B cell (primary cell): ENCODE measurements at places on chromosomes 4 and X. TPM values are rescaled to one million over a fixed set of nuclear protein-coding genes. Genes with fewer than 3 reads are reported as not detected.
A peak's percentile ranks its signal among the peaks of the same experiment; 100 is the strongest.

DNA sequence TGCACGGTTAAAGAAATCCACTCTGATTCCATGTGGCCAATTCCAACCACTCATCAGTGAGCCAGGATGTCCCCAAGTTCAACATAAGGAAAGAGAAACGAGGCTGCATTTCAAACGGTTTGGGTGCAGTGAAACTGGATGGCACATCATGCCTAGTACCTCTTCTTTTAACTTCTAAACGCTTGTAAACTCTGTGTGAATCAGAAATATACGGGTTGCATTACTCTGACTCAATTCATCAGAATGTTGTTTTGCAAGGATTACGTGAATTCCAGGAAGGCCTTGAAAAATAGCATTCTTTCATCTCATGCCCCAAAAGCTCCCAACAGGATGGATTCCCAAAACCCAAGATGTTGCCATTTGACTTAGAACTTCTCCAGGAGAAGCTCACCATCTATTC lies 270.4 kb downstream of the LDB2 start:
- DNase-seq: no peak

GRCh38 chr4:25033526-25033925 lies 2.8 kb upstream of the LGI2 start:
- no peak for DNase-seq

GRCh38 chrX:22373766-22374165 lies 101.1 kb downstream of the CBLL2 start:
- no peak for DNase-seq

GRCh38 chr4:30808276-30808675 lies 88.1 kb downstream of the PCDH7 start:
- no peak for DNase-seq

DNA sequence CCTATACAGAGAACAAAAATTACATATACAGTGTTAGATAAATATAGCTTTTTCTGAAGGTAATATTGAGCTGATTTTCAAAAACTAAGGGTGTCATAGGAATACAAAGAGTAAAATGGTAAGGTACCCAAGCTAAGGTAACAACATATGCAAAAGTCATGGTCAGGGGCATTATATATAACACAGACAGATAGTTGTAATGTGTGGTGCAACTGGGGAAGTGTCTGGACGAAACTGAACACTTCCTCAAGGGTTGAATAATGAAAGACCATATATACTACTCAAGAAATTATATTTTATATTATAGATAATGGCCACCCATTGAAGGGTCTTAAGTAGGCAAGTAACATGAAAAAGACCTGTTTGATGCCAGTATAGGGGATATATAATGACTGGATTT lies 262.1 kb upstream of the CXXC4 start:
- no peak for DNase-seq

PAGE5 gene
- not detected in 2 replicates for total RNA-seq

GRCh38 chrX:134969726-134970125 lies 21.1 kb upstream of the SMIM10 start:
- DNase-seq: no peak

DNA sequence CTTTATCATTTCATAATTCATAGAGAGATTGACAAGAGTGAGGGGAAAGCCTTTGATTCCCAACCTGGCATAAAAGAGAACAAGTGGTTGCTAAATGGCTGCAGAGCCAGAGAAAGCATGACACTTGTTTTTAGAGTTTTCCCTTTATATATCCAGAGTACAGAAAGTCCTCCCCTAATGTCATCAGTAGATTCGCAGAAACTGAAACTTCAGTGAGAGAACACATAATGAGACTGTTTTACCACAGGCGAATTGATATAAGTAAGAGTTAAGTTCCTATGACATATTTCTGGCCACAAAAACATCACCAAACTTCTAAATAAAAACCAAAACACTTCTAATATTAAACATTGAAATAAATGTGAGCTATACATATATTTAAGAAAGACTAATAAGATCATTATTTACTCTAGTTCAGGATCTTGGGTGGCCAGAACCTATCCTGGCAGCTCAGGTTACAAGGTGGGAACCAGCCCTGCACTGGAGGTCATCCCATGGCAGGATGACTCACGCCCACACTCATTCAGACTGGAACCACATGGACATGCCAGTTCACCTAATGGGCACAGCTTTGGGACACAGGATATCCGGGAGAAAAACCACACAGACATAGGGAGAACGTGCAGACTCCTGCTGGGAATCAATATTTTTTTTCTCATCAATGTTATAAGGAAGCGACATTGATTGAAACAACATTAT lies 35.5 kb downstream of the NWD2 start:
- no peak for DNase-seq

- DNase-seq: no peak
Measured at GRCh38 chr4:32010221-32010620, 1290.1 kb downstream of the PCDH7 start.

DNA sequence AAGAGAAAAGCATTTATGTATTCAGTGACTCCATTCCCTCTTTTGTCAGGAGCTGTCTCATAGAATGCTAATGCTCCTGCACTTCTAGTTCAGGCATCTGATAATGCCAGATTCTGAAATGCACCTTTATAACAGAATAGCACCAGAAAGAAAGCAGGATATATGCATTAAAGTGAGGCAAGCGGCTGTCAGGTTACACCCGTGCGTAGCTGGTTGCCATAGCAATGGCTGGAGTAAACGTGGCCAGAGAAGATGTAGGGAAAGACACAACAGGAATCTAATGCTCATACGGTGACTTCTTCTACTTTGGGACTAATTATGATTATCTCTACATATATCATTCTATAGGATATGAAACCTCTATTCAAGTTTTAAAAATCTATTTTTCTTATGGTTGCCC lies 5.9 kb downstream of the EMCN start:
- no peak for DNase-seq

NAP1L2 gene
- 1.7 and 2.0 TPM in 2 replicates for total RNA-seq

GRCh38 chrX:49155900-49156837 lies 6.4 kb upstream of the MAGIX start:
- DNase-seq: peak; percentile 89

DNA sequence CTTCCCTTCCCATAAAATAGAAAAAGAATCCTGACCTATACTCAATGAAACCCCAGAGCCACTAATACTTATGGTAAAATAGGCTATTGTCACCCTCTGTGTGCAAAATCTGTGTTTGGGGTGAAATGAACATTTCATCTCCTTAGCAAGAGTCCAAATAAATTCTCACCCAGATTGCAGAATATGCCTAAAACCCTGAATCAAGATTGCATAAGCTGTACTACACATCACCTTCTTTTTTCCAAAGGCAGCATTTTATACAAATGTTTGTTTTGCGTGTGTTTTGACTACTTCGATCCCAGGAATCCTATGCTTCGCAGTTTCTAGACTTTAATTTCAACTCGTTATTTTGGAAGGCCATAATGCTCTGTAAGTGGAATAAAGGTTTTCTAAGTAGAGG lies 12.2 kb upstream of the HADH start:
- DNase-seq: no peak

DNA sequence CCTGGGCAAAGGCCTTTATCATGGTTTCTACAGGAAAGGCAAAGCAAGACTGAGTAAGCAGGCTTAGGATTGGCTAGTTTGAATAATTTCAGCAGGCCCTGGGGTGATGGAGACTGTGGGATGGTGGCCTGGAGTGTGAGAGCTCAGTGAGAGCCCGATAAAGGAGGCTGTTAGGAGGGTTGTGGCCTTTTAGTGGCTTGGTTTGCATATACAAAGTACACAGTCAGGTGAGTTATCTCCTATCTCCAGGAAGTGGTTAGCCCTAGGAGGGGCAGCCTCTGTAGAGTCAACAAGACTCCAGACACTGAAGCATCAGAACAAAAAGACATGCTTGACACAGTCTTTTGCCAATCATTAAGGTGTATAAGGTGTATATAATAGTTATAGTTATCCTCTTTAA lies 157.2 kb downstream of the CFAP299 start:
- DNase-seq: peak; percentile 18

- DNase-seq: no peak
Measured at GRCh38 chr4:173520921-173521466, 9.0 kb downstream of the HAND2 start.

GRCh38 chr4:13142726-13143125 lies 341.4 kb downstream of the RAB28 start:
- no peak for DNase-seq

- no peak for DNase-seq
Measured at GRCh38 chr4:10354225-10354624, 103.0 kb downstream of the ZNF518B start.

ZNF711 gene
- 7.0 and 7.6 TPM in 2 replicates for total RNA-seq

DNA sequence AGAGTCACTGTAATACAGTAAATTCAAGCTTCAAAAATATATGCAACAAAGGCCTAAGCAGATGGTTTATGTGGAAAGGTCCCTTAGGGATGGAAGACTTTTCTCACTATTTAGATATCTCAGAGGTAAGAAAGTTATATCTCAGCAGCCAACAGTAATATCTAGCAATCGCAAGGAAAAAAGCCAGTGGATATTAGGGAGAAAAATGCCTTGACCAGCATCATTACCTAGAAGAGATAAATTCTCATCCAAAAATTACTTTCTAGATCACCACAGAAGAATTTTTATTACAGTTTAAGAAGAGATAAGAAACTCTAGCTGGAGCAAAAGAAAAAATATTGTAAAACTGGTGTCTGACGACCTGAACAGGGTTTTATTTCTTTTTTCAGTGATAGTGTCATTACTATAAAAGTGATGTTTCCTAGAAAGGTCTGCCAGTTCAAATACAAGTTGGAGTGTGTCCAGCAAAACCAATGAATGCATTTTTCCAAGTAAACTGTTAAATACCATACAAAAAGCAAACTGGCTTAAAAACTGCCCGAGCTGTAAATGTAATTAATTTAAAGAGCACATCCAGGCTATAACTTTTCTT lies 100.0 kb downstream of the ATP11C start:
- DNase-seq: no peak

AWAT2 gene
- total RNA-seq: not detected in 2 replicates

GRCh38 chrX:12423346-12423745 lies 285.1 kb downstream of the FRMPD4 start:
- DNase-seq: no peak

GRCh38 chr4:82677327-82677726 lies 115.5 kb upstream of the TMEM150C start:
- no peak for DNase-seq

- DNase-seq: no peak
Measured at GRCh38 chr4:113659127-113659526, 102.4 kb downstream of the CAMK2D start.

DNA sequence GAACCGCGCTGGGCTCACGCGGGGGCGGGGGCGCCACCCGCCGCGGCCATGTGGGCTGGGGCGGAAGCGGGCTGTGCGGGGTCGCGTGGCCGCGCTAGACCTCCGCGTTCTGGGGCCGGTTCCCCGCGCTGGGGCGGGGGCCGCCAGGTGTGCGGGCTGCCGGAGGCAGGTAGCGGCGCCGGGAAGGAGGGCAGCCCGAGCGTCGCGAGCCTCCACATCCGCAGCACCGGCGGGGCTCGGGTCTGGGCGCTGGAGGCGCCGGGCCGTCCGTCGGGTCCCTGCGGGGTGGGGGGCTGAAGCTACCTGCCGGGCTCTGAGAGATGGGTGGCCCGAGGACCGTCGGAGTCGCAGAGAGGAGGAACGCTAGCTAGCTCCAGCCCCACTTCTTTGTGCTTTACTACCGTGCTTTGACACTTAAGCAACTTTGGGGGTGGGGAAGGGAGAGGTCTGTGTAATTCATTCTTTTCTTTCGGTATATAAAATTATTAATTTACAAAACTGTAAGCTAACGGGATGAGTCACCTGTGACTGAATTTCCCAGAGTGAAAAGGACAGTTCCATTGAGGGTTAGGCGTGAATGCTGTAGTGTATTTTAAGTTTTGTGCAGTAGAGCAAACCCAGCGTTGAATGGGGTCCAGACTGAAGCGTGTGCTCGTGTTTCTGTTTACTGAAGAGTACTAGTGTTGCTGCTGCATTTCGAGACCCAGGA lies 689 bp downstream of the METAP1 start:
- no peak for DNase-seq

DNA sequence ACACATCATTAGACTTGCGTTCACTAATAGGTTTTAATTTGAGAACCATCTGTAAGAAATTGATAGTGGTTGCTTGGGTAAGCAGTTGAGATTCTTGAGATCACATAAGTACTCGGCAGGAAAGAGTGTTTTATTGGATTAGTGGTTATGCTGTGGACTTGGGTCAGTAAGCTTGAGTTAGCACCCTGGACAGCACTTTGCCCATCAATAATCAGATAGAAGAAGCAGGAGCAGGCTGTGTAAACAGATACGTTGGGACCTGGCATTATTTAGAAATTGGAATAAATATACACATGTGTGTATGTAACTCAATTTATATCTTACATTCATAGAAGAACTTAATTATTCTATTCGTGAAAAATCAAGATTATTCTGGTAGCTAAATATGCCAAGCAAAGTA lies 357.5 kb upstream of the SMIM31 start:
- DNase-seq: no peak

DNA sequence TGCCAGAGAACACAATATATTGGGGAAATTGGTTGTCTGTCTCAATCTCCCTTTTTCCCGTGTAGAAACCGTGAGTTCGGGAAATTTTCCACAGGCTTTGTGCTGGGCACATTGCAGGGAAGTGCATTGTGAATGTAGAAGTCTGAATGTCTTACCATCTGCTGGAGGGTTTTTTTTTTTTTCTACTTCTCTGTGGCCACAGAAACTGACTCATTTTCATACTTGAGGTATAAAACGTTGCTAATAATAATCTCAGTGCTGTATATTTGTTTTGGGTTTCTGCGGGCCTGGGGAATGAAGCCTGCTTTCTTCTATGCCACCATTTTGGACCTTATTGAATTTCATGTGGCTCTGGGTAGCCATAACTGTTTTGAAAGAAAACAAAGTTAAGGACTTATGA lies 1001.2 kb downstream of the STIM2 start:
- DNase-seq: no peak

SLBP gene
- total RNA-seq: 31.8 and 33.9 TPM in 2 replicates

NPY1R gene
- total RNA-seq: not detected in 2 replicates

DNA sequence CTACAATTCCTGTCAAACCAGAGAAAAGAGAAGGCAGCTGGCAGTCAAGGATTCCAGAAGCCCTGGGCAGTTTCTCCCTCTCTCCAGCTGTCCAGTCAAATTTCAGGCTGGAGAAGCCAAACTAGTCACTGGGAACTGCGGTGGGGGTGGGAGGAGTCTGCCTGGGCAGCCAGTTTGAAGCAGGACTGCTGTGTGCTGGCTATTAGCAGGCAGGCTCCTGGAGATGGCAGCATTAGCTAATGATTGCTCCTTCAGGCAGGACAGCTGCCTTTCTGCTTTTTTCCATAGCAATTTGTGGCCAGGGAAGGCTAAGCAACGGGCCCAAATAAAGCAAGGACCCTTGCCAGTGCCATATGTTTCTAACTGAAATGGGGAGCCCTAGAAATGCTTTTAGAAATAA lies 44.7 kb upstream of the FGF13 start:
- no peak for DNase-seq

- DNase-seq: no peak
Measured at GRCh38 chr4:60945641-60946040, 254.5 kb upstream of the ADGRL3 start.

REELD1 gene
- 2.6 and 6.0 TPM in 2 replicates for total RNA-seq

GRCh38 chr4:8854931-8855330 lies 16.7 kb downstream of the HMX1 start:
- DNase-seq: no peak

SYP gene
- total RNA-seq: 1.2 TPM in 2 replicates
